CD4-positive, CD25-positive, alpha-beta regulatory T cell (primary cell): ENCODE measurements at places on chromosomes 12 and 14. TPM values are rescaled to one million over a fixed set of nuclear protein-coding genes. Genes with fewer than 3 reads are reported as not detected.

Gene C12orf50
- polyA plus RNA-seq, result not detected

Gene RPGRIP1
- polyA plus RNA-seq, result not detected

Gene GPR84
- polyA plus RNA-seq, result not detected

Gene SERPINA3
- not detected for polyA plus RNA-seq

Gene SERPINA4
- not detected for polyA plus RNA-seq

Gene PCED1B
- 74.5 TPM for polyA plus RNA-seq

Gene SERPINA9
- not detected for polyA plus RNA-seq

Gene GRIP1
- polyA plus RNA-seq, result not detected

Gene CCDC177
- not detected for polyA plus RNA-seq
